ENCODE measurements at places on chromosomes 11 and 22.

DNA sequence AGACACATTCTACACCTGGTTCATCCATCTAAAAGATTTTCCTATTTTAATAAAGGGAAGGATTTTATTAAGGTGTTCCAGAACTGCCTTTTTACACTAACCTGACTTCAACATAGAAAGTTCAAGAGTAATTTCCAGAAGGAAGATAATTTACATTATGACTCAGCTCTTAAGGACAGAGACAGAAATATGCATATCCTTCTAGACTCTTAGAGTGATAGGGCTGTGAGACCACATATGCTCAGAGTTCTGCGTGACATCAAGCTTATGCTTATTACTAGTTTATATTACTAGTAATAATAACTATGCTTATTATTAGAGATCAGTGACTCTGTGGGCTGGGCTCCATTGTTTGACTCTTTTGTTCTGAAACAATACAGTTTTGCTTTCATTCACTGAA is 4.6 kb downstream of the PDGFD start:
- DNase-seq: peak; percentile 3

- DNase-seq: no peak
Measured at GRCh38 chr11:133531971-133532651, at the start of gene OPCML. Gene OPCML, minus strand, starts transcription at chr11:133532501.

DNA sequence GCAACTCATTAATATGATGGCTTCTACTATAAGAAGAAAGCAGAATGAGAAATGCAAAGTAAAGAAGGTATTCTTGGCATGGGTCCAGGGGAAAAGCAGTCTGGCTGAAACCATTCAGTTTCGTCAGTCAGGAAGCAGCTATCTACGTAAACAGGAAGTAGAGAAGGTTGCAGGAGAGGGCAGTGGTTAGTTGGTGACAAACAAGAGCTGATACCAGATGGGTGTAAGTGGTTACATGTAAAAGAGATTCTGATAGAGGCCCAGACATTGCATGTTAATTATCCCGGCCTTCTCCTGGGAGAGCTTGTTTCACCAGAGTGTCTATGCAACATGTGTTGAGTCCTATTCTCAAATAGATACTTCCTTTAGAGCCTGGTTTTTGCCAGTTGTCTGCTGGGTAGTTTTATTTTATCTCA is 58.4 kb upstream of the PSMA1 start:
- DNase-seq: peak; percentile 20

DNA sequence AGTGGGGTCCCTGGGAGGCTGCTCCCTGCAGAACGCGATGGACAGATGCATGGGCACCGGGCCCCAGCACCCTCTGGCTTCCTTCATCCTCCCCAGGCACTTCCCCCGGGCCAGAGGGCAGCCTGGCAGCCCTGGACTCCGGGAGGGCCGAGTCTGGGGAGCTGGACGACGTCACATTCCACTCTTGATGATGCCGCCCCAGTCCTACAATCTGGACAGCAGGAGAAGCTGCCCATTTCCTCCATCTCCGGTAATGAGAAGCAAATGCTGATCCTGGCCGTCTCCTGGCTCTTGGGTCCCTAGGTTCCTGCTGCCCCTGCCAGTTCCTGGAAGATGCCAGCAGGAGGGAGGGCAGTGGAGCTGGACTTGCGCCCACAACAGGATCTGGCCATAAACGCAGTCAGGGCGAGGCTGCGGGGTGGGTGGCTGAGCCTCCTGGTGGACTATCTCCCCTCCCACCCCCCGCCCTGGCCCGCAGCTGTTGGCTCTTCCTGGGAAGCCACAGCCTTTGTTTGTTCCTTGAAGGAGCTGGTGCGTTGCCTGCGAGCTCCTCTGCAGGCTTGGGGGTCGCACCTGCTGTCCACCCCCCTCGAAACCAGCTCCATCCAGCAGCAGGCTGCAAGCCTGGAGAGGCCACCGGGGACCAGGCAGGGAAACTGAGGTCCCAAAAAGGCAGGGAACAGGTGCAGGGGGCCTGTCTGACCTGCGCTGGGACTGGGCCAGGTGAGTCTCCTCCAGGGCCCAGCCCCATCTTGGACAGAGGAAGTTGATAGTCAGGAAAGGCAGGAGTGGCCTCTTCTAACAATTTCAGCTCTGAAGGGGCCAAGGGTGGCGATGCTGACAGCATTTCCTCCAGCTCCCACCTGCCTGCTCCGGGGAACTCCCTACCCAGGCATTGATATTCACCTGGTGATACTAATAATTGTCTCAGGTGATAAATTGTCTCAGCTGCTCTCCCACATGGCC is 17.9 kb upstream of the MUC6 start:
- peak; percentile 59 for DNase-seq

DNA sequence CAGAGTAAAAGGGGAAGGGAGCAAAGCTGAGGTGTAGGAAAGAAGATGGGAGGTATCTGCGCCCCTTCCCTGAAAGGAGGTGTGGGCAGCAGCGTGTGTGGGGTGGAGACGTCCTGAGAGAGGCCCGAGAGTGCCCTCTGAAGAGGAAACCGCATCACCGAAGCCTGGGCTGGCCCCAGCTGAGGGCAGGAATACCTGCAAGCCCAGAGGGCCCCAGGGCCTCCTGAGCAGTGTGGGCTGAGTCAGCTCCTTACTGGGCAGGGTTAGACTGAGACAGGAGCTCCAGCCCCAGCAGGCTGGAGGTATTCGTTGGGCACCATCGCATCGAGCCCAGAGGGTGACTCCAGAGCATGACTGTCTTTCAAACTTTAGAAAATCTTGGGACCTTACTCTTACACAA is 534.0 kb upstream of the B3GAT1 start:
- no peak for DNase-seq

DNA sequence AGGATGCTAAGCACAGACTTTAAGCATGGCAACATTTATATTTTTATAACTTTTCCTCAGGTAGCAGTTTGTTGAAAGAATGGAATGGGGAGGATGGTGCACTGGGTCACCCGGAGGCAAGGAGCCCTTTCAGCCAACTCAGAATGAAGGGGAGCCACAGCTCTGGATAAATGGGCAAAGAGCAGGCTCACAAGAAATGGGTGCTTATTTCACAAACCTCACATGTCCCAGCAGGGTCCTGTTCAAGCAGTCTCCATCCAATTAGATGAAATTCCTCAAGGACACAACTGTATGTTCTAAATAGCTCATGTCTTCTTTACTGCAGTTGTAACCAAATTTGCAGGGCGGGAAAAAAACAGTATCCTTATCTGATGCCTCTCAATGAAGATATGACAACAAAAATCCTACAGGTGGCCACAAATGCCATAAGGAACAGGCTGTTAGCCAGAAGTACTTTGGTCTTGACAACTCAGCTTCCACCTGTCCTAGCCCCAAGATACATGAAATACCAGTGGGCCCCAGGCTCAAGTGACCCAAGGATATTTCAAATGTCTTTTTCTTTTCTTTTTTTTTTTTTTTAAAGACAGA is 48.2 kb downstream of the MAPK1 start:
- no peak for DNase-seq

GRCh38 chr11:9385327-9385899 is 961 bp downstream of the IPO7 start:
- DNase-seq: no peak

DNA sequence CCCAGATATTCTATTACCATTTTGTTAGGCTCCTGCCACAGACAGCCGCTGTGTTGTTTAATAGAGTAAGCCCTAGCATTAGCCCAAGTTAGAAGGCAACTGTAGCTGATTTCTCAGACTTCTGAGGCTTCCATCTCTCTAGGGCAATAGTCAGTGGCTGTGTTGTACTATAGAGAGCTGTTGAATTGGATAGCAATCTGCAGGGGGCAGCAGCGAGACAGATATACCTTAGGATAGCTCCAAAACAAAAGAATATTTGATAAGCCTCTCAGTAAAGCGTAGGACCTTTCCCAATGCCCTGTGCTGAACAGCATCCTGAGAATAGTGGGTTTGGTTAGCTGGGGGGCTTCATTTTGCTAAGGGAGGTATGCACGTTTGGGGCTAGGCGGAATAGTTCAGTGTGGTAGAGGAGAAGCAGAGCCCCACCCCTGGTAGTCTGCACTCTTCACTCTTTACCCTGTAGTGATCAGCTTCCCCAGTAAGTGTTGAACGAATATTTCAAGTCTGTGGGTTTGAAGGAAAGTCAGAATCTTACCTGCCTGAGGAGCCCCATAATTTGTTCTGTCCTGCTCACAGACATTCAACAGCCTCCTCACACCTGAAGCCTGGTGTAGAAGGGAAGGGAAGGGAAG is 515.1 kb downstream of the INSC start:
- DNase-seq: no peak

GRCh38 chr11:19921976-19922688 is 209.5 kb downstream of the NAV2 start:
- no peak for DNase-seq

- no peak for DNase-seq
Measured at GRCh38 chr11:33733980-33734379, 2.2 kb downstream of the CD59 start.

DNA sequence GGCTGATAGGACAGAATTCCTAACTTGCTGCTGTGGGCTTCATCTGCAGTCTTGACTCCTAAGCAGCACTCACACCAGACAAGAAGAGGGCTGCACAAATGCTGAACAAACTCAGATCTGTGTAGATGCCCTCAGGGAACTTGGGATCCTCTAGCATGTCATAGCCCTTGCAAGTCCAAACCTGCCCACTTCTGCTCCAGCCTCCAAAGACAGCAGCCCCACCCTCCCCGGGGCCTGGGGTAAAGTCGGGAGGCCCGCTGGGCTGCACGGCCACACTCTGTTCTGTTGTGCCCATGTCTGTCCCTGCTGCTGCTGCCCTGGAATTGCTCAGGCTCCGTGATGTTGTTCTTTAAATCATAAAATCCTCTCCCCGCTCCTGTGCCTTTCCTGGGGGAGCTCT is 28.3 kb downstream of the DRD2 start:
- no peak for DNase-seq

DNA sequence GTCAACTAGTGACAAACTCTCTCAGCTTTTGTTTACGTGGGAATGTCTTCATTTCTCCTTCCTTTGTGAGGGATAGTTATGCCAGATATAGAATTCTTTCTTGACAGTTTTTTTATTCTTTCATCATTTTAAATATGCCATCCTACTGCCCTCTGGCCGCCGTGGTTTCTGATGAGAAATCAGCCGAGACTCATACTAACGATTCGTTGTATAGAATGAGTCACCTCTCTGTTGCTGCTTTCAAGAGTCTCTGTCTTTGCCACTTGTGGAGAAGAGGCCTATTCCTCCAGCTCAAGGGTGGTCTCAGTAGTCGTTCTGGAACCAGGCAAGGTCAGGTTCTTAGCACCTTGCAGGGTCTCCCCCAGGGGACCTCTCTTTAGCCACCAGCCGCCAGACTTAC is 8.0 kb downstream of the MYO7A start:
- peak; percentile 61 for DNase-seq

GRCh38 chr11:75654314-75654713 is 14.5 kb downstream of the MAP6 start:
- DNase-seq: peak; percentile 77

DNA sequence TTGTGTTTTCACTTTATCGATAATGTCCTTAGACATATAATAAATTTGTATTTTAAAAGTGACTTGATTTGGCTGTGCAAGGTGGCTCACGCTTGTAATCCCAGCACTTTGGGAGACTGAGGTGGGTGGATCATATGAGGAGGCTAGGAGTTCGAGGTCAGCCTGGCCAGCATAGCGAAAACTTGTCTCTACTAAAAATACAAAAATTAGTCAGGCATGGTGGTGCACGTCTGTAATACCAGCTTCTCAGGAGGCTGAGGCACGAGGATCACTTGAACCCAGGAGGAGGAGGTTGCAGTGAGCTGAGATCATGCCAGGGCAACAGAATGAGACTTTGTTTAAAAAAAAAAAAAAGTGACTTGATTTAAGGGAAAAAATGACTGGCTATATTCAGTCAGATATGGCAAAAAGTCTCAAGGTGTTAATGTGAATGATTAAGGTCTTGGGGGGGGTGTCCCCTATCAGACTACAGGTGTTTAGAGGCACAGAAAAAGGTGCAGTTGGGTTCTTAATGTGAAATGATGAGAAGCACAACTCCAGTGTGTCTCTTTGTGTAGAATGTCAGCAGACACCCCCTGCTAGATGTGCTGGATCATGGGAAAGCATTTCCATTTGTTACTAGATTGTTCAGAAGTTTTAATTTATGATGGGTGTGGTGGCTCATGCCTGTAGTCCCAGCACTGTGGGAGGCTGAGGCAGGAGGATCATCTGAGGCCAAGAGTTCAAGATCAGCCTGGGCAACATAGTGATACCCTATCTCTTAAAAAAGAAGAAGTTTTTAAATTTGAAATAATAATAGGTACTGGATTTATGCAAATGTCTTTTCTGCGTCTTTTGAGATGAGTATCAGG is 17.0 kb downstream of the NEAT1 start:
- DNase-seq: peak; percentile 61

- DNase-seq: no peak
Measured at GRCh38 chr11:95084509-95084908, 5.1 kb upstream of the ENDOD1 start.

- DNase-seq: no peak
Measured at GRCh38 chr22:37218399-37218770, 6.1 kb upstream of the SSTR3 start.

DNA sequence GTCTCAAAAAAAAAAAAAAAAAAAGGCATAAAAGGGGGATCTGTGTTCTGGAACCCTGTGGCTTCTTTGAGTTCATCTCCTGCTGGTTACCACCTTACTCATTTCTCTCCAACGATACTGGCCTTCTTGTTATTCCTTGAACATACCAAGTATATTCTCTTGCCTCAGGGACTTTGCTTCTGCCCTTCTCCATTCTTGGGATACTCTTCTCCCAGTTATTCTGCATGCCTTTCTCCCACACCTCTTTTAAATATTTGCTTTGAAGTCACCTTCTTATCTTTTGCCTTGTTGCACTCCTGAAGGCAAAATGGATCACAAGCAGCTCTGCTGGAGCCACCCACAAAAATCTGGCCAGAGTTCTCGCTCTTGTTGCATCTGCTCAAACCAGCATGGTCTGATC is 76.0 kb upstream of the RRM1 start:
- peak; percentile 39 for DNase-seq

DNA sequence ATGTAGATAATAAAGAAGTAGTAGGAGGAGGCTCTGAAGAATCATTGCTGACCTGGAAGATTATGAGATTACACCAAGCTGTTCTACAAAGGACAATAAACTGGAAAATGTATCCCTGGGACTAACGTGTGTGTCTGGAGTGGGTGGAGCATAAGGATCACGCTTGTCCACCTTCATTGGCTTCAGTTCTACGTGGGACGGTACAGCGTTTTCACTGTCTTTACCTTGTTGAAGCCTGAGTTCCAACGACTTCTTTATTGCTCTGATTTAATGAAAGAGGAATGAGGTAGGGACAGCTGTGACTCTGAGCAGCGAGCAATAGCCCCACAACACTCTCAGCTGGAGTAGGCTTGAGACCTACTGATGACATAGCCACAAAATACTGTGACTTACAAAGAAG is 87.0 kb downstream of the ARHGAP42 start:
- no peak for DNase-seq

GRCh38 chr11:115612046-115612730 is 108.0 kb upstream of the CADM1 start:
- DNase-seq: peak; percentile 60

DNA sequence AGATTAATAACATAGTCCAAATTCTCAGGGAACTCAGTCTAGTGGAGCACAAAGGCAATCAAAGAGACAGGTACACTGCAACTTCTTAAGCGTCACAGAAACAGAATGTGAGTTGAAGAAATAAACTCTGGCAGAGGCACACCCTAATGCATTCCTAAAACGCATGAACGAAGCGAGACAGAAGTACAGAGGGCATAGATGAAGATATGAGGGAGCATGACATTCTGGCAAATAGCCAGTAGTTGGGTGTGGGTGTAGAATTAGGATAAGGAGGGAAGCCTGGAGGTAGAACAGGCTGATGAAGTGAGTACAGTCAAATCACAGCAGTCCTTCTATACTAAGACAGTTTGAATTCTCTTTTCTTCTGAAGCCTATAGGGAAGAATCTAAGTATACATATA is 838.7 kb upstream of the API5 start:
- no peak for DNase-seq

Data from EH (cell line).